ENCODE measurements at places on chromosomes 5 and 9.

DNA sequence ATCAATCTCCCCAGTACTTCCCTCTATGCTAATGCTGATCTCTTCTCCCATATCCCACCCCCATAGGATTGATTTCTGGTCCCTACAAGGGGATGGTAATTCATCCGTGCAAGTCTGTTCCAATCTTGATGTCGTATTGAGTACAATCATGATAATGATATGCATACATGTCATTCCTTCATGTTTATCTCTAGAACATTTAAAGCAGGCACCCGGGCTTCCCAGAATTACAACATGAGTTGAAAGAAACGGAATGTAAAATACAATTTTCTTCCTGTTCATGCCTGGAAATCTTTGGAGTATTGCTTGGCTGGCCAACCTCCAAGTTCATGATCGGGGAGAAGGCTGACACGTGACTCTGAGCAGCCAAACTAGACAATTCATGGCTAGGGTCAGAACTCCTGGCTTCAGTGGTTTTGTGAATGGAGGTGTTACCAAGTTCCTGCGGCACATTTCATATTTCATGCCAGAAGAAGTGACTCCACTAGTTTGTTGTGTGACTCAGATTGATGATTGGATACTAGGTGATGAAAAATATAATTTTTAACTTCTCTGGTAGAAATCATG, 66.6 kb downstream of the C9orf152 start:
- no peak for DNase-seq

GRCh38 chr9:134989206-134990065, 71.7 kb upstream of the FCN1 start:
- DNase-seq = no peak

- no peak for DNase-seq
Measured at GRCh38 chr5:14876095-14876494, 4.5 kb upstream of the ANKH start.

- DNase-seq = no peak
Measured at GRCh38 chr5:150993826-150994412, 26.5 kb upstream of the GPX3 start.

- DNase-seq = no peak
Measured at GRCh38 chr5:139246394-139246793, 47.1 kb upstream of the MATR3 start.

DNA sequence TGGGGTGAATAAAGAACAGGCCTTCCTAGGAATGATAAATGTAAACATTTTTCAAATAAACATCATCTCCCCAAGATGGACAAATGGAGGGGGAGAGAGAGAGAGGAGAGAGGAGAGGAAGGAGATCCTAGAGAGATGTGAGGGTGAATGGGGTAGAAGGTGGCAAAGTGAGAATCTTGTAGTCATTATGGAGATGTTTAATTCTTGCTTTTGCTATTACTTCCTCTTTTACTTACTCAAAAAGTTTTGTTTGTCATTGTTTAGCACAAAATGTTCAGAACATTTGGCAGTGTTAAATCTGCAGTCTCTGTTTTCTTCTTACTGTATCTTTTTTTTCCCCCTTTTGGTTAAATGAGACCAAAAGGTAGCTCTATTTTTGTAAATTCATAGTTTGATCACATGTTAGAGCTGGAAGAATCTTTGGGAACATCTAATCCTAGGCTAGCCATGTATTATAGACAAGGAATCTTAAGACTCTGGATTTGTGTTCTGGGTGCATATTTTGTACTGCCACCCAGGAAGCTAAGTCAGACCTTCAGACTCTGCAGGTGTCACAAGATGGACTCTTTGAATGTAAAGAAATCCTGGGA, 266.1 kb downstream of the NTRK2 start:
- DNase-seq = no peak
